ENCODE measurements at places on chromosomes 3 and 15. TPM values are rescaled to one million over a fixed set of nuclear protein-coding genes. Genes with fewer than 3 reads are reported as not detected.

GRCh38 chr15:45338417-45338816, 39.9 kb downstream of the GATM start:
- H3K27ac ChIP-seq = no peak overlapping the region
- H3K36me3 ChIP-seq = no peaks in the 10 kb centered on the region
- no peaks in the 10 kb centered on the region for H3K4me1 ChIP-seq
- no peak overlapping the region for H3K4me3 ChIP-seq
- H3K27me3 ChIP-seq = no peaks in the 10 kb centered on the region

- no peaks in the 10 kb centered on the region for H3K36me3 ChIP-seq
- no peak for DNase-seq
- H3K4me1 ChIP-seq = peaks cover 20% of the 10 kb centered on the region
- no peak overlapping the region for H3K27ac ChIP-seq
Observed at GRCh38 chr3:43692085-43692855, 1.5 kb downstream of the ABHD5 start.

DNA sequence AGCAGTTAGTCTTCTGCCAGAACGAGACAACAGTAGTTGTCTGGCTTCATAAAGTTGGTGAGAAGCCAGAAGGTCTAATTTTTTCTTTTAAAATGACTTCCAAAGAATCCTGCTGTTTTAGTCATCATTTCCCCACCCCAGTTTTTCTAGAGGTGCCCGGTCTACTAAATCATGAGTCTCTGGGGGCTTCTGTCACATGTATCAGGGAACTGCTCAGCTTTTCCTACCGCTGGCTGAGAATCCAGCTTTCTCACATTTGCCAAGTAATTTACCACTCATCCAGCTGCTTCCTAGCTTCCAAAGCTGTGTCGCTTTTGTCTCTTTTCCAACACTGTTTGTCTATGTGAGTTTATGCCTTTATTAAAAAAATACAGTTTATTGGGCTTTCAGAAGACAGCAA, 183.3 kb downstream of the NSUN3 start:
- H3K27ac ChIP-seq = no peak overlapping the region
- peaks cover 5% of the 10 kb centered on the region for H3K27me3 ChIP-seq
- H3K4me1 ChIP-seq = peaks cover 7% of the 10 kb centered on the region

Gene SLC24A5
- total RNA-seq = not detected

Gene SMCO1
- not detected for total RNA-seq

All from osteoblast (primary cell).